Skin of body (tissue), 3 donors: ENCODE measurements at places on chromosomes 16 and 17. TPM values are rescaled to one million over a fixed set of nuclear protein-coding genes. Genes with fewer than 3 reads are reported as not detected.
A peak's percentile ranks its signal among the peaks of the same experiment; 100 is the strongest.

The TP53TG3F gene
- total RNA-seq = not detected

The AIPL1 gene
- total RNA-seq = 0.10 TPM

The GPRC5C gene
- total RNA-seq = 15.4 TPM

The ALOX15B gene
- total RNA-seq = 0.89 TPM

The CCL1 gene
- not detected for total RNA-seq

The RHBDL3 gene
- 1.6 TPM for total RNA-seq

DNA sequence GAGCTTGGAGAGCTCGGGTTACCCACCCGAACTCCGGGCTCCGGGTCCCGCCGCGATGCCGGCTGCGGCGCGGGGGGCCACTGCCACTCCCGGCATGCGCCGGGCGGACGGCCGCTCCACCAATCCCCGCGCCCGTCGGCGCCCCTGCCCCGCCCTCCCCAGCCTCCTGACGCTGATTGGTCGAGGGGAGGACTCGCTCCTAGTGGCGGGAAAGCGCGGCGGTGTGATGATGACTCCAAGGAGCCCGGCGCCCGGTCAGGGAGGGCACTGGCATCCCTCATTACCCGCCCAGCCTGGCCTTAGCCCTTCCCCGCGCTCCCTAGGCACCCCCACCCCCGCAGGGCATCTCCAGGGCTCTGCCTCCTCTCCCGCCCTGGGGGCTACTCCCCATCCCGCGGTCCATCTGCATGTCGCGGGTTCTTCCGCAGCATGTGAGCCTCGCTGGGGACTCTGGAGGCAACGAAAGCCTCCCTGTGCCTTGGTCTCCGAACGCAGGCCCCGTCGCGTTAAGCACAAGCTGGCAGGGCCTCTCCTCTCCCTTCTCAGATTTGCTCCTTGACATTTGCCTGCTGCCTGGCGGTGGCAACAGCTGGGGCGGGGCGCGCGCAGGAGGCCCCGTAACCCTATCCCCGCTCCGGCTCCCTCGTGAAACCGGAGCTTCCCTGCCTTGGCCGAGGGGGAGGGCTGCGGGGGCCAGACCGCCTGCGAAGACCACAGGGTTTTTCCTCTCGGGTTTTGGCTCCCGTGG, 1.7 kb downstream of the ATP2A1 start:
- DNase-seq = peak; percentile 69

DNA sequence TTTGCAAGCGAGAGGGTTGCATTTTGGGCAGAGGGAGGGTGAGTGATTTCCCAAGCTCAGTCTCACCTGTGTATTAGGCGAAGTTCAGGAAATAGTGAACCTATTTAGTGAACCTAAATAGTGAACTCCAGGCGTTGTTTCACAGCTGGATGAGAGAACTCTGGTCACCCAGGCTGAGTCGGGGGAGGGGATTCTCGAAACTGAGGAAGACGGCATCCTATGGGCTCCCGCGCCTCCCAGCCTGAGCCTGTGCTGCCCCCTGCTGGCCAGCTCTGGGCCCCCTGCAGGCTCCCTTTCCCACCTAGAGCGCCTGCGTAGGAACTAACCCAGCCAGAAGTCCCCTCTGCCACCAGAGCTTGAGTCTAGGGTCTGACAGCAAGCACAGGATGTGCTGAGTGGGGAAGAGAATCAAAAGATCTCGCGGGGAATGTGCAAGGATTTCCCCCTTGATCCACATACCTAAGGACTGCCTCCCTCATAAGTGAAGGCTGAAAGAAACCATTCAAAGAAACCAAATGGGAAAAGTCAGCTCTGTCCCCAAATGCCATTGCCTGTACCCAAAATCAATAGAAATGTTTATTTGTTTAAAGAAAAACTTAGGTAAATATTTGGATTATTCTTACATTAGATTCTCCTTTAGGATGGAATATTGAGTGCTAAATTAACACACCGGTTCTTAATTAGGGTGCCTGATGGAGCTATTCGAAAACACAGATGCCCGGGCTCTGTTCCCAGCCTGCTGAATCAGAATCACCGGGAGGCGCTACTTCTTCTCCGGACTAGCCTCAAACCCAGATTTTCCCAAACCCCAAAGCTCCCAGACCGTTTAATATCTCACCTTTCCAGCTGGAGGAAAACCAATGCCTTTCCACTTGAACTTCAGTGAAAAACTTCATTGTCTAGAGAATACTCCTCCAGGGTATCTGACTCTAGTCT, 14.8 kb upstream of the MARVELD3 start:
- no peak for DNase-seq

GRCh38 chr17:13785981-13786598, 184.4 kb upstream of the HS3ST3A1 start:
- no peak for DNase-seq

- DNase-seq = no peak
These were observed 217.4 kb upstream of the COX10 start for GRCh38 chr17:13851889-13852288.

DNA sequence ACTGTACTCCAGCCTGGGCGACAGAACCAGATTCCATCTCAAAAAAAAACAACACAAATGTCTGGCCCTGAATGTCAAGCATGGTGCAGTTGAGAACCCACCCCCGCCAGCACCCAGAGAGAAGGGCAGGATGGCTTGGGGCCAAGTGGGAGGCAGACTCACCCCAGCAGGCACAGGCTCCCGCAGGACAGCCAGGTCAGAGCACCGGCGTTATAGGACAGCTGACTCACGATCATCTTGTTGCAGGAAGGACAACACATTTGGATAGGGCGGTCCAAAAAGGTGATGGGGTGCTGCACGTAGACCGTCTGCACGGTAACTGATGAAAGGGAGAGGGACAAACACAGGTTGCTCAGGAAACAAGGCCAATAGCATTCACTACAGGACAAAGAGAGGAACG, 33.3 kb downstream of the LITAF start:
- DNase-seq = no peak

GRCh38 chr17:33469911-33470310, 176.8 kb upstream of the ASIC2 start:
- DNase-seq = peak; percentile 42

DNA sequence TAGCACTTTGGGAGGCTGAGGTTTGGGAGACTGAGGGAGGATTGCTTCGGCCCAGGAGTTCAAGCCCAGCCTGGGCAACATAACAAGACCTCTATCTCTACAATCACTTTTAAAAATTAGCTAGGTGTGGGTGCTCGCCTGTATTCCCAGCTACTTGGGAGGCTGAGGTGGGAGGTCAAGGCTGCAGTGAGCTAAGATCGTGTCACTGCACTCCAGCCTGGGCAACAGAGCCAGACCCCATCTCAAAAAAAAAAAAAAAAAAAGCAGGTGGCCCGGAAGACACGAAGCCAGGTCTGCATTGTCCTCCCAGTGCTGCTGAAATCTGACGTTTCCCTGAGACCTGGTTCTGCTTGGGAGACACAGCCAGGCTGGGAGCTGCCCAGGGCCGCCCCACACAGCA, 18.8 kb upstream of the TIMP2 start:
- no peak for DNase-seq

DNA sequence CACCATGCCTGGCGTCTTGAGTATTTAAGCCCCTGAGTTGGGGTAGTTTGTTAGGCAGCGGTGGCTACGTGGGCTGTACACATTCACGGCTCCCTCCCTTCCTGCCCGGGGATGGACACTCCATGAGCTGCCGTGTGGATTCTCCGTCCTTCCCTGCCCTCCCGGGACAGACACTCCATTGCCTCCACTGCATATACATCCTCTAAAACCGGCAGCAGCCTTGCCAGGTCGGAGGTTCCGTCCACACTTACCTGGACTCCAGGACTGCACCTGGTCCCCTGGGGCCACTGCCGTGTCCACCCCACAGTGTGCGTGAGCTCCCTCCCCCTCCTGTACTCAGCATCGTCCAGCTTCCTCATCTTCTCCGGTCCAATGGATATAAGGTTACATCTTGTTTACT, 3.5 kb upstream of the SPATA2L start:
- DNase-seq = no peak

DNA sequence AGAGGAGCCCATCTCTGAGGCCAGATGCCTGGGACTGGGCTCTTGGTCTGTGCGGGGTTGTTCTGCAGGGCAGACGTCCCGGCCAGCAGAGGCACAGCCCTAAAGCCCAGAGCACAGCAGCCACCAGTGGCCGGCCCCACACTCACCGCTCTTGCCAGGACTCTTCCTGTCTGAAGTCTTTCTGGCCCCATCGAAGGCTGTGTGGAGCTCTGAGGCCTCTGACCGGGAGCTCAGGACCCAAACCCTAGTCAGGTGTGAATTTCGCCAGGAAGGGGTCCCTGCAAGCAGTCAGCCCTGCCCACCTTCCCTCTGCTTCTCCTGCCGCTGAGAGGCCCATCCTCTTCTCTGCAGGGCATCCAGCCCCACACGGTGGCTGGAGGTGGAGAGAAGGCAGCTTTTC, 10.7 kb downstream of the ACSF3 start:
- no peak for DNase-seq

DNA sequence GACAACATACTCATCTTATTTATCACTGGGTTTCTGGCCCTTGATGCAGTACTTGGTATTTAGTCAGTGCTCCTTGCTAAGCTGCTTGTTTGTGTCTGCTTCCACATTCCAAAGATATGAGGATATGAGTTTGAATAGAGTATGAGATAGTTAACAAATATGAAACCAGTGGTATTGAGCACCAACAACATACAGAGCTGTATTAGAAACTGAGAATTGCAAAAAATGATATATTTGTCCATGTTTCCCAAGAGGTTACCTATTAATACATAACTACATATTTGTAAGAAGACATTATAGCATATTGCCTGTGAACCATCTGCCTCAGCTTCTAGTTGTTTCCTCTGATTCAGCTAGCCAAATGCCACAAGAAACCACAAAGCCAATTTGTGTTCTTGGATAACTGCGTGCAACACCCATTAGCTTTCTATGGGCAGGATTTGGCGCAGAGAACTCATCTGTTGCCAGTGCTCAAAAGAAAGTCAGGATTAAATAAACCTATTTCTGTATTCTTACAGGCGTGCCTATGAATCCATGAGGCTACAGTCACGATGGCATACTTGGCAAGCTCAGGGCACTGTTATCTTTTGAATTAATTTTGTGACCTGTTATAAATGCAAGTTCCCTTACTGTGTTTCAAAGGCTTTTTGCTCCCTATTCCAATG, 194.4 kb downstream of the MAP2K6 start:
- no peak for DNase-seq

- peak; percentile 25 for DNase-seq
These were observed 23.1 kb downstream of the PITPNC1 start for GRCh38 chr17:67400193-67400592.

DNA sequence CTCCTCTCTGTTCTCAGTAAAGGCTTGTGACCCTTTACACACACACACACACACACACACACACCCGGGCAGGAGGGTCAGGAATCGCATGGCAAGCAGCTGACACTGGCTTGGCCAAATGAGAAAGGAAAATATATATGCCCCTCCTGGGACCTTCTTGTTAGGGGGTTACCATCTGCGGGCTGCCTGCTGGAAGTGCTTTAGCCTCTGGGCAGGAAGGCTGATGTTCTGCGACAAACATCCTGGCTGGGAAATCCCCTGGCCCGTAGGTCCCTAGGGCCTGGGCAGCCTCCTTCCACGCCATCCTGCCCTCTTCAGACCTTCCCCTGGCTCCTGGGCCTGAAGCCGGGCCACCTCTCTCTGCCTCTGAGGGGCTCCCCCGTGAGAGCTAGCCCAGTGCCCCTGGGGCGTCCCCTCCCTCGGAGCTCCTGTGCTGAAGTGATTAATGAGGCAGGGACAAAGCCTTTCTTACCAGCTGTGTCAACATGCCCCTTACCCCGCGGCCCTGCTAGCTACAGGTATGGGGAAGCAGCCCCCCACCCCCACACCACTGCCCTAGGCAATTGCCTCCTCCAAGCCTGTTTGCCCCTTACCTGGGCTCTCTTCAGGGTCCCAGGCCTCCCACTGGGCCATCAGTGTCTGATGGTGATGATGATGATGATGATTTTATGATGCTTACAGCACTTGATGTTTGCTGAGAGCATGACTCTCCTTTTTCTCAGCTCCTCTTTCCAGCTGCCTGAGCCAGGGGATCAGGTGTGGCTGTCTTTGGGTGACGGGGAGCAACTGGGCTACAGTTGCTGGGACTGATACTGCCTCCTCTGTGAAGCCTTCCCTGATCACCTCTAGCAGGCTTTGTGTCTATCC, 32.8 kb upstream of the ETV4 start:
- DNase-seq = peak; percentile 32

DNA sequence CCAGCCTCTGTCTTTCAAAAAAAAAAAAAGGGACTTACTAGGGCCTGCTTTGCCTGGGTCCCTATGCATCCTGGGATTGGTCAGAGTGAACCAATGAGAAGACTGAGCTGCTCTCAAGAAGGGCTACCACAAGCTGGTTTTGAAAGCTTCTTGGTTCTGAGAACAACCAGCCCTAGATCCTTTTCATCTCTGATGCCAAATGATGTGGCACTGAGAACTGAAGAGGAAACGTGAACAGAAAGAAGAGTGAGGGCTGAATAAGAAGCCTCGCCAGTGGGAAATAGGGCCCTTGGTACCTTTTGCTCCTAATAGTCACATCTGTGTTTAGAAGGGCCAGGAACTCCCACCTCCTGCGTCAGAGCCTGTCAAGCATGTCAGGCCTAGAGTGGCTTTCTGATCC, 10.7 kb downstream of the TACO1 start:
- DNase-seq = no peak

GRCh38 chr16:25184771-25185170, 32.0 kb upstream of the AQP8 start:
- no peak for DNase-seq

GRCh38 chr17:80220054-80220735, at the start of the genes SGSH and SLC26A11:
TSS of gene SGSH (minus strand) at chr17:80220333. CDS start at chr17:80220313, 20 bp downstream.
TSS of gene SLC26A11 (plus strand) at chr17:80220427. CDS start at chr17:80221561, 1,134 bp downstream.
- DNase-seq = no peak

DNA sequence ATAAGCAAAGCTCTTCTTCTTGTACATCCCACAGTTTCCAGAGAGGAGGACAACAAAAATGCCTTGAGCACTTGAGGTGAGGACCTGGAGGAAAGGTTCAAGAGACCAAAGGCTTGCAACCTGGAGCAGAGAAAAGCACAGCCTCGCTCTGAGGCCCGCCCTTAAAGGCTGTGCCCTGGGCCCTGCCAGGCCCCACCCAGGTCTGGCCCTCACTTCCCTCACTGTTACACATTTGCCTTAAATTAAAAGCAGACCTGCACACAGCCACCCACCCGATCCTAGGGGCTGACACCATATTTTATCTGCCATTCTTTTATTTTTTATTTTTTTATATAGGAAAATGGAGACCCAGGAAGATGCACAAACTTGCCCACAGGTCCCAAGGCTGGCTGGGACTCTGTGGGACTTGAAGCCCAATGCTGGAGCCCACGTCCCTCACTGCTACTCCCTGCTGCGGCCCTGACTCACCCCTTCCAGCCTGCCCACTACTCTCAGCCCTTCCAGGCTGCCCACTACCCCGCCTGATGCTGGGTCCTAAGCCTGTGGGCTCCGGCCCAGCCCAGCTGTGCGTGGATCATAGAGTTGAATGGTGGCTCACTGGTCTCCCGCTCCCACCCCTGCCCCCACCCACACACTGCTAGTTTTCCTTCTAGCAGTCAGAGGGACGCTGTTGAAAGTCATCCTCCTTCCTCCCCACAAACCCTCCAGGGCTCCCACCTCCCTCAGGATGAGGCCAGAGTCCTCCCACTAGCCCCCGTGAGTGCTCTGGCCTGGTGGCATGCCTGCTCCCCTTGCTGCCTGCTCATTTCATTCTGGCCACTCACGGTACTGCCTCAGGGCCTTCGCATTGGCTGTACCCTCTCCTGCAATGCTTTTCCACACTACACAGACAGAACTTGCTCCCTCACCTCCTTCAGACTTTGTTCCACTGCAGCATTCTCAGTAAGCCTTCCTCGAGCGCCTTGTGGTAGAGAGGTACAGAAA, 77.6 kb upstream of the MED9 start:
- peak; percentile 12 for DNase-seq
